ENCODE measurements at places on chromosomes 6 and 20.

DNA sequence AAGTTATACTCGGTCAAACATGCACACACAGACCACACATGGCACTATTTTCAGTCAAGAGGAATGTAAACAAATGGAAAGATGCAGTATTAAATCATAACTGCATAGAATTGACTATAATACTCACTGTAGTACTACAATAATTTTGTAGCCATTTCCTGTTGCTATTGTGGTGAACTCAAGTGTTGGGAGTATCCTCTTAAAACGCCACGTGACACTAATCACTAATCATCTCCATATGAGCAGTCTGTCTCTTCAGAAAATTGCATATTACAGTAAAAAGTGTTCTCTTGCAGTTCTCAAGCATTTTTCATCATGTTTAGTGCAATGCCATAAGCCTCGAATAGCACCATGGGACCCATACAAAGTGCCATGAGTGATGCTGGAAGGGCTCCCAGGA, 258.7 kb upstream of the ID4 start:
- DNase-seq = no peak

GRCh38 chr6:34388421-34388820, 4.0 kb downstream of the NUDT3 start:
- DNase-seq = no peak

DNA sequence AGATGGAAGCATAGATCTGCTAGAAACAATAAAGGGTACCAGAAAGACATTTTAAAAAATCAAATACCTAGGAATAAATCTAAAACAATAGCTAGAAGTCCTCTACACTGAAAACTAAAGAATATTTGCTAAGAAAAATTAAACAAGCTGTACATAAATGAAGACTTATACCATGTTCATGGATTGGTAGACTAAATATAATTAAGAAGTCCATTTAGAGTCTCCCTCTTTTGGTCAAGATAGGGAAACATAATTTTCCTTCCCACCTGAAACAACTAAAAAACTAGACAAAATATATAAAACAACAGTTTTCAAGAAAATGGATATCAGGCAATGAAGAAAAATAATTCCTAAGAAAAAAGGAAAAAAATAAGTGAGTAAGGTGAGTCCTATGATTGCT, 120.0 kb upstream of the TAB2 start:
- DNase-seq = no peak

DNA sequence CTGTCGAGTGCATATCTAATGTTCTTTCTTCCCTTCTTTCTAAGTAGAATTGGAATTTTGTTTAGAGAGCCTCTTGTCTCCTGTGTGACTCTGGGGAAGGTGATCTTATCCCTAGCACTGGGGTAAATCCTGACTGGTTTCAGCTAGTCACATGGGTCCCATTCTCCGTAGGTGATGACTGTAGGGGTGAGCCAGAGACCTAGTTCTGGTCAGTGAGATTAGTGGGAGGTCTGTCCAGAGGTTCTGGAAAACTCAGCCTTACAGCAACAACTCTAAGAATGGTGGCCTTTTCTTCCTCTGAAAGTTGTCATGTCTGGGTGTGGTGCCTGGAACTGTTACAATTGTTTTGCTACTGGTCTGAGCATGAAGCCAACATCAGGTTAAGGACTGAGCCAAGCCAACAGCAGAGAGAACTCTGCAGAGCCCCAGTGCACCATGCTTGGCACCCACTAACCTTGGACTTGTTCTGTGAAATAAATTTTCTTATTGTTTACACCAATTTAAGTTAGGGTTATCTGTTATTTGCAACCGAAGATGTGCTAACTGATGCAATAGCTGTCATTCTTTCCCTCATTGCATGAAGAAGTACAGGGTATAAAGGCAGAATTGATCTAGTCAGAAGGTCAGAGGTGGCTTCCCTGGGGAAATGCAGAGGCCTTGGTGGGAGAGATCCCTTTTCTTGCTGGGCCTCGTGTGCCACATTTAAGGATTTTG, 56.8 kb upstream of the TULP4 start:
- no peak for DNase-seq

- no peak for DNase-seq
Measured at GRCh38 chr20:3767110-3767426, 485 bp downstream of the ADISSP start.

DNA sequence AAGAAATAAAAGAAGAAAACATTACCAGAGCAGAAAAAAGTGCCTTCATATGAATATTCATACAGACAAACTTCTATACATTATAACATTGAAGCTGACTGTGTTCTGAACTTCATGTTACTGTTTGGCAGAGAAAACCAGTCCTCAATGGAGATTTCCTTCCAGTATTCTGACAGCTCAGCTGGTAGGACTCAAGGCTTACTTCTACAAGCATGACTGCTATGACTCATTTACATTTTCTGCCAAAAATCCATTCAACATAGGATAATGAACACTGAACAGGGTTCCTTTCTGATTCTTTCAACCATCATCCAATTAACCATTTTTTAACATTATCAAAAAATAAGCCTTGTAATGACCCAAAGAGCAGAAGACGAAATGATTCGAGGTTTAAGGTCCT, 25.4 kb downstream of the COL9A1 start:
- no peak for DNase-seq

Data from NCI-H1092 (cell line).